ENCODE measurements at places on chromosomes 2 and 18.

- DNase-seq = no peak
These were observed 47.3 kb downstream of the WDFY1 start for GRCh38 chr2:223897669-223898330.

- DNase-seq = peak; percentile 47
These were observed 32.5 kb downstream of the NABP1 start for GRCh38 chr2:191710411-191710900.

GRCh38 chr2:120348737-120349439 lies 3.0 kb downstream of the INHBB start:
- no peak for DNase-seq

- DNase-seq = no peak
These were observed 100.1 kb downstream of the CTNNA2 start for GRCh38 chr2:79612999-79613398.

- DNase-seq = no peak
These were observed 190.8 kb upstream of the NDUFV2 start for GRCh38 chr18:8911408-8912340.

DNA sequence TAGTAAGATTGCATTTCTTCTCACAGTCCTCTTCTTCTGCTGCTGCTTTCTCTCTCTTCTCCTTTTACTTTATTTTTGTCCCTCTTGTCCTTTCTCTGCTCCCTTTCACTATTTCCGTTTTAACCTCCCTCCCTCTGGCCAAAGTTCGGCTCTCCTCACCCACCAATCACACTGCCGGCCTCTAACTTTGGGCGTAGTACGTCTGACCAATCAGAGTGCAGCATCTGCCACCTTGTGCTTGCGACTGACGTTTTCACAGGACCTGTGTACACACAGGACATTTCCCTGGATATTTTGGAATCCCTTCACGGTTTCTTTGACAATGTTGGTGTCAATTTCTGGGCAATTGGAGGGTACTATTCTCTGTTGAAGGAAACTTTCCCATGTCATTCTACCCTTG lies 22.6 kb upstream of the ICOS start:
- DNase-seq = no peak

DNA sequence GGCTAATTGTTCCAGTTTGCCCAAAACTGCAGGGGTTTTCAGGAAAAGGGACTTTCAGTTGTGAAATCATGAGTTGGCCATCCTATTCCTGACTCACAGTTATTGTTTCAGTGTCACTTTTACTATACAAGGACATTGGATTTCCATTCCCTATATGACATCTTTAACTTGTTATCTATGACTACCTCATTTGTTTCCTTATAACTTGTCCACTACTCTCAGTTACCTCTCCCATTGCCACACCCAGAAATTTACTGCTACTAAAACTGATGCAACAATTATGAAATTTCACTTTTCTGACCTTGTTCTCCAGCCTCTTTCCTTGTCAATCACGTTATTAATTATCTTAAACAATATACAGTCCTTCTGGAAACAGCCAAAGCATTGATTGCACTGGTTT lies 116.5 kb upstream of the ZNF804A start:
- no peak for DNase-seq

GRCh38 chr2:128642821-128643220 lies 324.2 kb upstream of the HS6ST1 start:
- no peak for DNase-seq

DNA sequence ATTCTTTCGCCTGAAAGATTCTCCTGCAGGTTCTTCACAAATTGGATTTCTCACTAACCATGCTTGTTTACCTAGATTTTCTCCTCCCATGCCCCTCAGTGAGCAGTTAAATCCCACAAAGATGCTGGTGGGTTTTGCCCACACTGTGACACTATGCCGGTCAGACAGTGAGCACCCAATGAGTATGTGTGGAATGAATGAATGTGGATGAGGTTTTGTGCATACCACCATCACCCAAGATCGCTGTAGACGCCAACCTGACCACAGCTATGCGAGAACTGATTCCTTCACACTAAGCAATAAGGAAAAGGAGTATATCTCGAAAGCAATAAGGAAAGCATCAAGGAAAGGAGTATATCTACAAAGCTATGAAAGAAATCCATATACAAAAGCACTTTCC lies 116.7 kb downstream of the PID1 start:
- DNase-seq = peak; percentile 35

DNA sequence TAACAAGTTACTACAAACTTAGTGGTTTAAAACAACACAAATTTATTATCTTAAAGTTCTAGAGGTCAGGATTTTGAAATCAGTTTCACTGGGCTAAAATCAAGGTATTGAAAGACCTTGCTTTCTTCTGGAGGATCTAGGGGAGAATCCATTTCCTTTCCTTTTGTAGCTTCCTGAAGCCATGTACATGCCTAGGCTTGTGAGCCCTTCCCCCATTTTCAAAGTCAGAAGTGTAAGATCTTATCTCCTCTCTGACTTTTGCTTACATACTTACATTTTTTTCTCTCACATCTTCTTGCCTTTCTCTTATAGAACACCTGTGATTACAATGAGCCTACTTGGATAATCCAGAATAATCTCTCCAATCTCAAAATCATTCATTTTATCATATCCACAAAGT lies 78.7 kb upstream of the MBOAT2 start:
- DNase-seq = no peak

DNA sequence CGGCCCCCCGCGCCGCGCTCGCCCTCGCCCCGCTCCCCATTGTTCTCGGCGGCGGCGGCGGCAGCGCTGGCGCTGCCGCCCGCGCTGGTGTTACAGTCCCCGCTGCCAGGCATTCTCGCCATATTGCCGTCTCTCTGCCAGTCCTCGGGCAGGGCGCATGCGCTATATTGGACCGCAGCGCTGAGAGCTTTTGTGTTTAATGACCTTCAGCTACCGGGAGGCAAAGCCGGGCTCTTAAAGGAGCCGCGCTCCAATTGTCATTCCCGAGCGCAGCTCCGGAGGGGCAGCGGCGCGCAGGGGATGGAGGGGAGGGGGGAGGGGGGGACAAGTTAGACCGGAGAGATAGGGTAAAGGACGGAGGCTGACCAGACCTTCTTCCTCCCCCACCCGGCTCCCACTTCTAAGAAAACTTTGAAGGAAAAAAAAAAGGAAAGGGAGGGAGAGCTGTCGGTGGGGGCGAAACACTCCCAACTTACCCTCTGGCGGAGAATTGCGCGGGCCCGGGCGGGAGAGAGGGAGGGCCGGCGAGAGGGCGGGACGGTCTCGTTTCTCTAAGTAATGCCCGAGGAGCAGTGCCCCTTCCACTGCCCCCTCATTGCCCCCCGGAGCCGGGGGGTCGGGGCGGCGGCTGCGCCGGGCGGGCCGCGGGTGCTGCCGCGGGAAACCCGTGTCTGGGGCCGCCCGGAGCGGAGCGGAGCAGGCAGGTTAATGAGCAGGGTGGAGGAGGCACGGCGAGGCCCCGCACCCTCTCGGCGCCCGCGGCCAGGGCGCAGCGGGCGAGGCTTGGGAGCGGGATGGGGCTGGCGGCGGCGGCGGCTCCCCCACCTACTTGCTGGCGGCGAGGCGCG lies at the start of gene KCTD1:
TSS of gene KCTD1 (minus strand) at position 139 of the 848 bp plus-strand sequence. CDS start at position 122, 17 bp downstream.
- DNase-seq = peak; percentile 90

DNA sequence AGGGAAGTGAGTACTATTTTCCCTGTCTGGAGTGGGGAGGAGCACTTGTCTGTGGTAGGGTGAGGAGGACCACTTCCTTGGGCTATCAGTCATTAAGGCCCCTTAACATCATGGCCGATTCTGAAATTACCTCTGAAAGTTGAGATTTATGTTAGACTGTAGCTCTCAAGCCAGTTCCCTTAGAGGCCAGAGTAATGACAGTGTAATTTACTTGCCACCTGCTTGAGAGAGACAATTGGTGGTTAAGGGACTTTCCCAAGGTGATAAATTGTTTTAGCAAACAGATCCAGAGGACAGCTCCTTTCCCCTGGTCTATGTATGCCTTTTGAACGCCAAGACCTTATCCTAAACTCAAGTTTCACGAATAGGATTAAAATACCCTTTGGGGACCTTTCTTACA lies 56.1 kb downstream of the NEDD4L start:
- no peak for DNase-seq

- DNase-seq = no peak
These were observed 43.3 kb downstream of the AFTPH start for GRCh38 chr2:64567473-64567872.

DNA sequence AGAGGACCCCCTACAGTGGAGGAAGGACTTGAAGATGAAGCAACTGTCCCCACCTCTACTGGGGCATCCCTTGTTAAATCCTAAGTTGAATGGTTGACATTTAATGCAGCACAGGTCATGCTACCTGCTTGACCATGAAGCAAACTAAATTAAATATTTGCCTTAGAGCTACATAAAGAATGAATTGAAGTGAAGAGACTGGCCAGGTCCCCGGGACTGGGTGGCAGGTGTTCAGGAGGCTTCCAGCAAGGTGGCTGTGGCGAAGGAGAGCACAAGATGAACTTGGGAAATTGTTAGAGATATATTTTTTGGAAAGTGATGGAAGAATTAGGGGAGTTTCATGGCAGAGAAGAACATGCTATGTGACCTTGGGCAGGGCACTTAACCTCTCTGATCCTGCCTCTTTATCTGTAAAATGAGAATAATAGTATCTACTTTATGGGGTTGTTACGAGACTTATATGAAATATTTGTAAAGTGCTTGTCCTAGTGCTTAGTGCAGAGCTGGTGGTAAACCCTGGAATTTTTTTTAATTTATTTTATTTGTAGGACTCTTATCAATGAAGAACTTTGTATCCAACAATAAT lies 37.3 kb downstream of the EFR3B start:
- DNase-seq = no peak

DNA sequence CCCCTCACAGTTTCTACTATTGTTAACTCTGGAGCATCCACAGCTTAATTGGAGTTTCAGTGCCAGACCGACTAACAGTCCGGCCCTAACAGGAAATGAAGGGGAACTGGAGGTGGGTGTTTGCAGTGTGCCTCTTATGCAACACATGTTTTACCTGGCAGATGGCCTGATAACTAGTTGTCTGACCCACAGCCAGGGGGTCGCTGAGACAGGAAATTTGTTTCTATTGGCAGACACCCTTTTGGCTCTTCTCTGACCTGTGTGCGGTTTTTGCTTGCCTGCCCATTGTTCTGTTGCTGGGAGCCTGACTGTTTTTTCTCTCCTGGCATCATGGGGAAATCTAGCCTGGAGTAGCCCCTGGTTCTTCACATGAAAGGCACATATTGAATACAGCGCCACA lies 1329.8 kb downstream of the DSC3 start:
- DNase-seq = no peak

DNA sequence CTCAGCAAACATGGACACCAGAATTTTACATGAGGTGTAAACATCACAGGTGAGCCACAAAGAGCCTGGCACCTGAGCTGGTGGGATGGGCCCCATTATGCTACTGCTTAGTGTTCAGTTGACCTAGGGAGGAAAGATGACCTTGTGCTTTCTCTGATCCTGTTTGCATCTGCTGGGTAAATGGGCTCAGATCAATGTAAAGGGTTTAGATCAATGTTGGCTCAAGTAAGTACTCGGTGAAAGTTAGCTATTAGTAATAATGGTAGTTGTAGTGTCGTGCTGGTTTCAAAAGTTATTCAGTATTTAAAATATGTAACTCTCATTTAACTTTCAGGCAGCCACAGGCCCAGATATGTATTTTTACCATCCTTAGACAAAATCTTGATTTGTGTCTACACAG lies 19.8 kb downstream of the ABHD3 start:
- DNase-seq = no peak

GRCh38 chr2:219218217-219218731 lies 484 bp downstream of the ABCB6 start:
- DNase-seq = peak; percentile 82

GRCh38 chr2:180871649-180872048 lies 108.8 kb upstream of the UBE2E3 start:
- DNase-seq = no peak

DNA sequence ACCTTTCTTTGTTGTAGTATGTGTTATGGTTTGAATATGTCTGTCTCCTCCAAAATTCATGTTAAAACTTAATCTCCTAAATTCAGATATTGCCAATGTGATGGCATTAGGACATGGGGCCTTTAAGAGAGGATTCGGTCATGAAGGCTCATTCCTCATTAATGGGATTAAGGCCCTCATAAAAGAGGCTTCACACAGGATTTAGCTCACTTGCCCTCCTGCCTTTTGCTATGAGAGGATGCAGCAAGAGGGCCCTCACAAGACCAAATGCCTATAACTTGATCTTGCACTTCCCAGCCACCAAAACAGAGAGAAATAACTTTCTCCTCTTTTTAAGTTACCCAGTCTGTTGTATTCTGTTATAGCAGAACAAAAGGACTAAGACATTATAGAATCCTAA lies 19.7 kb downstream of the ZBTB14 start:
- no peak for DNase-seq

- DNase-seq = no peak
These were observed 27.1 kb downstream of the C2orf76 start for GRCh38 chr2:119339562-119339923.

GRCh38 chr2:129673847-129674711 lies 305.4 kb upstream of the RAB6C start:
- no peak for DNase-seq

DNA sequence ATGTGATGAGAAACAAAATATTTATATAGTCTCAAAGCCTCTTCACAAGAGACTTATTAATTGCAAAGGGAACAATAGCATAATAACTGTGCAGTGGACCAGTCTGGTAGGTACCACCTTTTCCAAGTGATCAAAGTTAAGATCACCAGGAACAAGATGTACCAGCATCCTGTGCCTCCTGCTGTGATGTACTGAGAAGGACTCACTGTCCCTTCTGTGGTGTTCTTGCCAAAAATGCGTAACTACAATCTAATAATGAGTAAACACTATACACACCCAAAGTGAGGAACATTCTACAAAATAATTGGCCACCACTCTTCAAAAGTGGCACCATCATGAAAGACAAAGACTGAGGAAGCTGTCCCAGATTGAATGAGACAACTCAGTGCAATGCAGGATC lies 14.5 kb downstream of the GNLY start:
- no peak for DNase-seq

GRCh38 chr2:23534771-23535170 lies 149.8 kb downstream of the KLHL29 start:
- no peak for DNase-seq

DNA sequence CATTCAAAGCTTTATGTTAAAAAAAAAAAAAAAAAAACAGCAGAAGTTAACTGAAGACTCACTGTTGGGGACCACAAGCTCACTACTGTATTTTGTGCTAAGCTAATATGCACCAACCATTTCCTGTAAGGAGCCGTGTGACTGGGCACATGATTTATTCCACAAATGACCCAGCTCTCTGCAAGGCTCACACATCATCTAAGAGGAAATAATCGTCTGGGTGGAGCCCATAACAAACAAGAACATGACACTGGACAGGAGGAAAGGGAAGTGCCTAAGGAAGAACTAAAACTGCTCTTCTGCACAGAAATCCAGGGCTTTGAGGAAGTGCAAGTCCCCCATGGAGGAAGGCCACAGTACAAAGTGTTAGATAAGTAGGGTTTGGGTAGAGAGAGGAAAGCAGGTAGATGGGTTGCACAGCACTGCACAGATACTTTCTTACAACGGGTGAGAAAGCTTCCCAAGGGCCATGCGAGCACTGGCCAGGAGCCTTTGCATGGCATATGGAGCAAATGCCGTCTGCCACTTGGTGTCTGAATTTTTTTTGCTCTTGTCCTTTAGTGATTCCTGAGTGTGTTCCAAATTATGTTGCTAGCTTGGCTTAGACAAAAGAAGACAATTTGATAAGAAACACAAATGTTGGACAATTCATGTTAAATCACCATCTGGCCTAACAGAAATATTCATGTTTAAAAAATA lies 24.4 kb downstream of the NFE2L2 start:
- no peak for DNase-seq

GRCh38 chr2:238861766-238862315 lies 14.0 kb downstream of the TWIST2 start:
- no peak for DNase-seq

GRCh38 chr2:180655393-180655792 lies 325.0 kb upstream of the UBE2E3 start:
- no peak for DNase-seq

- DNase-seq = no peak
These were observed 1.4 kb upstream of the SOX11 start for GRCh38 chr2:5690718-5691220.
